Activated B cell treated with CpG ODN at 0.5 μM for 24 hours (primary cell): ENCODE measurements at places on chromosomes 7 and 10. TPM values are rescaled to one million over a fixed set of nuclear protein-coding genes. Genes with fewer than 3 reads are reported as not detected.

DNA sequence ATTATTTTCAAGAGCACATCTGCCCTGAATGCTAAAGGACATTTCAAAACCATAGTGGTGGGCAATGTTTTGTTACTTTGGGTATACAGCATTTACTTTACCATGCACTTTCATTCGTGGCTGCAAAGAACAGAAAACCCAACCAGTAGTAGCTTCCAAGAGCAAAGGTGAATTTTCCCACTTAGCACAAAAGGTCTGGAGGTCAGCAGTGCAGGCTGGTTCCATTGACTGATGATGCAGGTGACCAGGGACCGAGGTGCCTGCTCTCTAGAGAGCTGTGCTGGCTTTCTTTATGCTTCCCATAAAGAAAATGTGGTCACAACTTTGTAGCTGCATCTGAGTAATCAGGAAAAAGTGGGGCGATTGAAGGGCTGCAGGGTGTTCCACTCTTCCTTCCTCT lies 240.0 kb downstream of the BICC1 start:
- no peaks in the 10 kb centered on the region for H3K27me3 ChIP-seq
- DNase-seq: no peak
- no peaks in the 10 kb centered on the region for H3K4me1 ChIP-seq
- no peak overlapping the region for H3K4me3 ChIP-seq
- H3K36me3 ChIP-seq: no peaks in the 10 kb centered on the region

DNA sequence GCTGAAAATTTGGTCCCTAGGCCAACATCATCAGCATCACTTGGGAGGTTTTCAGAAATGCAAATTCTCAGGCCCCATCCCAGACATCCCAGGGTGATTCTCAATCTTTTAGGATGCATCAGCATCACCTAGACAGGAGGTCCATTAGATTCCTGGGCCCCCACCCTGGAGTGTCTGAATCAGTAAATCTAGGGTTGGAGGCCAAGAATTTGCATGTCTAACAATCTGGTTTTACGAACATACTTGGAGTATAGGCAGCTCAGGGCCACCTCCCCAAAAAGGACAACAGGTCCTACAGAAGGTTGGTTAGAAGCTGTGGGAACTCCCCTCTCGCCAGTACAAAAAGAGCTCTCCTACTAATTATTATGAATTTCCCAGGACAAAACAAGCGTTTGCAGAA lies 15.5 kb downstream of the ZC3HAV1 start:
- H3K27me3 ChIP-seq: no peaks in the 10 kb centered on the region
- H3K4me3 ChIP-seq: peak overlapping the region; percentile 63
- no peak for DNase-seq
- peaks cover 50% of the 10 kb centered on the region for H3K36me3 ChIP-seq
- peak overlapping the region; percentile 94 for H3K27ac ChIP-seq
- peaks cover 69% of the 10 kb centered on the region for H3K4me1 ChIP-seq

DNA sequence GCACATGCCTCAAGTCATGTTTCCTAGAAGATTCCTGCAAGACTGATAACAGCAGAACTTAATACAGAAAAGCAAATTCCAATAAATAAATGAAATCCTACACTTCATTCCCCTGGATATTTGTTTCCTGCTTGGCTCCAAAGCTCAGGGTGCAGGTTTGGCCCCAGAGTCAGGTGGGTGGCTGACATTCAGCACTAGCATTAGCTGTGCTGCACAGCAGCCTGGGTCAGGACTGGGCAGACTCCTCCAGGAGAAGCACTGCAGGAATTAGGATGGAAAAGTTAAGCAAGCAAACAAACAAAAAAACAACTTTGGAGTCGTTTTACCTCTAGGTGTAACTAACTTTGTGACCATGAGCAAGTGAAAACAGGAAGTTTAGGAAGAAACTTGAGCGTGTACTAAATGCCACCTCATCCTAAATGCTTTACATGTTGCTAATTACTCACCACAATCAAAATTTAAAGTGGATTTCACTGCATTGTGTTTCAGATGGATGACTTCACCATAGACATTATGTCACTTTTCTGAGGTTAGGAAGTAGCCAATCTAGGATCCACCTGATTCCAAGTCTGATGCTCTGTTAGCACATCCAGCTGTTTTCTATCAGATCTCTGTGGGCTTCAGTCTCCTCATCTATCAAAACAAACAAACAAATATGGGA lies 239.4 kb downstream of the C7orf25 start:
- no peak overlapping the region for H3K27ac ChIP-seq
- H3K36me3 ChIP-seq: no peaks in the 10 kb centered on the region
- no peak overlapping the region for H3K4me3 ChIP-seq
- H3K27me3 ChIP-seq: no peaks in the 10 kb centered on the region
- no peaks in the 10 kb centered on the region for H3K4me1 ChIP-seq

GRCh38 chr10:103649654-103650423 lies 156.3 kb downstream of the NEURL1 start:
- H3K4me1 ChIP-seq: no peaks in the 10 kb centered on the region
- H3K27ac ChIP-seq: no peak overlapping the region
- no peak overlapping the region for H3K4me3 ChIP-seq
- no peak for DNase-seq

- no peaks in the 10 kb centered on the region for H3K36me3 ChIP-seq
- H3K4me3 ChIP-seq: no peak overlapping the region
- no peak for DNase-seq
- no peak overlapping the region for H3K27ac ChIP-seq
- H3K4me1 ChIP-seq: peaks cover 20% of the 10 kb centered on the region
- no peaks in the 10 kb centered on the region for H3K27me3 ChIP-seq
These were observed 255.3 kb downstream of the PTEN start for GRCh38 chr10:88118729-88119128.

DNA sequence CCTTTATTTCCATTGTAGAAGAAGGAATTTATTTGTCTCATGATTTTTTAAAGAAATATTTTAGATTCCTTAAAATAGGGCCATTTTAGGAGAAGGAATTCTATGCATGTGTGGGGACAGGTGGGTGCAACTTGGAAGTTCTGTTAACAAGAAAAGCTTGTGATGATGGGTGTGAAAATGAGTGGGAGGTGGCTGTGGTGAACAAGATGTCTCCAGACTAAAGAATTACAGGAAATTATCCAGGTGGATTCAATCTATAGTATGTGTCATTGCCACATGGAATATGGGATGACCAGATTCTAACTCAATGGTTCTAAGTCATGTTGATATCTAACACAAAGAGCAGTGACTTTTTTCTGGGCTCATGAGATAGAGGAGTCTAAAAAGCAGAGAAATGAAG lies 229.6 kb upstream of the IGFBP3 start:
- no peaks in the 10 kb centered on the region for H3K4me1 ChIP-seq
- no peaks in the 10 kb centered on the region for H3K36me3 ChIP-seq
- no peaks in the 10 kb centered on the region for H3K27me3 ChIP-seq

- no peak overlapping the region for H3K4me3 ChIP-seq
- no peak for DNase-seq
- H3K36me3 ChIP-seq: no peaks in the 10 kb centered on the region
These were observed 291.8 kb downstream of the TCERG1L start for GRCh38 chr10:131019696-131020095.

DNA sequence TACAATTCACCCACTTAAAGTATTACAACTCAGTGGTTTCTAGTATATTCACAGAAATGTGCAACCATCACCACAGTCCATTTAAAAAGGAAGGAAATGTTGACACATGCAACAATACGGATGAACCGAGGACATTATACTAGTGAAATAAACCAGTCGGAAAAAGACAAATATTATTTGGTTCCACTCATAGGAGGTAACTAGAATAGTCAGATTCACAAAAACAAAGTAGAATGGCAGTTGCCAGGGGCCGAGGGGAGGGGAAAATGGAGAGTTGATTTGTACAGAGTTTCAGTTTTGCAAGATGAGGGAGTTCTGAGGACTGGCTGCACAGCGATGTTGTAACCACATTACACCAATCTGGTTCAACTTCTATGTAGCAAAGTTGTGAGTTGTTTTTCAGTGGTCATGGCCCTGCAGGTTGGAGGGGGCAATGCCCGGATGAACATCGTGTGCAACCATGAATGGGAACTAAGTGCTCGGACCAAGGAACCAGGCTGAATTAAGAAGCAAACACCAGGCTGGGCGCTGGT lies 17.6 kb upstream of the TNPO3 start:
- no peak overlapping the region for H3K27ac ChIP-seq
- H3K27me3 ChIP-seq: no peaks in the 10 kb centered on the region
- H3K4me1 ChIP-seq: no peaks in the 10 kb centered on the region
- DNase-seq: no peak

DNA sequence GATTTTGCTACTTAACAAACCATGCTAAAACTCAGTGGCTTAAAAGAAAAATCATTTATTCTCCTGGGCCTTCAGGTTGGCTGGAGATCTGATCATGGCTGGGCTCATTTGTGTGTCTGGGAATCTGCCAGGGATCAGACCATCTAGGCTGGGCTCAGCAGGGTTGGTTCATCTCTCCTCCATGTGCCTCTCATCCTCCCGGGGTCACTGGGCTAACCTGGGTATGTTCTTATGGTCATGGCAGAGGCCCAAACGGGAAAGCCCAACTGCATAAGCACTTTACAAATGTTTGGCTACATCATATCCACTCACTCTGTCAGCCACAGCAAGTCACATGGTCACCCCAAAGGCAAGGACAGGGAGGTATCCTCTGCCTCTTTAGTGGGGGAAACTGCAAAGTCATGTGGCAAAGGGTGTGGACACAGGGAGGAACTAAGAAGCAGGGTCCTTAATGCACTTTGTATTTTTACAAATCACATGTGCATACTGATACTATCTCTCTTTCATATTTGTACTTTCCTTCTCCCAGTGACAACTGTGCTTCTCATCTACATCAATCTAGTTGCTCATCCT lies 231.4 kb downstream of the BUB3 start:
- no peaks in the 10 kb centered on the region for H3K36me3 ChIP-seq
- no peaks in the 10 kb centered on the region for H3K27me3 ChIP-seq
- H3K4me3 ChIP-seq: no peak overlapping the region

DNA sequence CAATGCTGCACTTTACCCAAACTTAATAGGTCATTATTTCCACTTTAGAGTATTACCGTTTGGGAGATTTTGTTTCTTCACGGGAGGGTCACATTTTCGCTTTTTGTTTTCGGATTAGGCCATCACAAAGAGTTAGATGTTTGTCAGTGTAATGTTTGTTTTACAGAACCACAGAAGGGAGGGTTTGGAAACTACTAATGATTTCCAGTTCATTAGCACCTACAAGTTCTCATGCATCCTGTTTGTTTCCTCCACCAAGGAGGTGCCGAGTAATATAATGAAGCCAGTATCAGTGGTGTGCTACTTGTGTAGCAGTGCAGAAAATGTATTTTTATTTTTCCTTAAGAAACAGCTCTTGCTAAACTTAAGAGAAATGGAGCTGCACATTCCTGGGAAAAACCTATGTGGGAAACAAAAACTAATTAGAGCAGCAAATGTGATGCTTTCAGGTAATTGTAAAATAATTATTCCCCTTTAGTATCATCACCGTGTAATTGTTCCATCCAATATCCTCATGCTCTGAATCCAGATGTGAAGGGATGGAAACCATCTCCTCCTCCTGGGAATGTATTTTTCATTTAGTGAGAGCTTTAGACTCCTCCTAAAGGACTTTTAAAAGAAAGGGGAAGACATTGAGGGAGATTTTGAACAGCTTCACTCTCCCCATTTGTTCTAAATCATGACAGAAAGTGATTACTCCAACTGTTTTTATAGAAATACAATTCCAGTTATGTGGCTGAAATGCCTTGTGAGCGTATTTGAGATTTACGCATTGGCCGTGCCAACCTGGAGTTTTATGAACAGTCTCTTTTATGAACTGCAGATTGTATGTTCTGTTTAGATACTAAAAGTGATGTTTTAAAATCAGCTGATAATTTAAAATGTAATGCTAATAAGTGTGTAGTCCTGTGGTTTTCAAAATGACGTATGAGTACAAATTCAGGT lies 5.6 kb downstream of the CELF2 start:
- no peak overlapping the region for H3K27ac ChIP-seq
- peaks cover 36% of the 10 kb centered on the region for H3K27me3 ChIP-seq
- DNase-seq: no peak
- H3K4me3 ChIP-seq: no peak overlapping the region

- no peaks in the 10 kb centered on the region for H3K4me1 ChIP-seq
- H3K27ac ChIP-seq: no peak overlapping the region
These were observed 149.2 kb downstream of the PTEN start for GRCh38 chr10:88012641-88013040.

- H3K27me3 ChIP-seq: no peaks in the 10 kb centered on the region
- no peak overlapping the region for H3K27ac ChIP-seq
- no peak for DNase-seq
- no peaks in the 10 kb centered on the region for H3K36me3 ChIP-seq
- H3K4me1 ChIP-seq: no peaks in the 10 kb centered on the region
- no peak overlapping the region for H3K4me3 ChIP-seq
These were observed 125.6 kb downstream of the COBL start for GRCh38 chr7:51190969-51191368.

DNA sequence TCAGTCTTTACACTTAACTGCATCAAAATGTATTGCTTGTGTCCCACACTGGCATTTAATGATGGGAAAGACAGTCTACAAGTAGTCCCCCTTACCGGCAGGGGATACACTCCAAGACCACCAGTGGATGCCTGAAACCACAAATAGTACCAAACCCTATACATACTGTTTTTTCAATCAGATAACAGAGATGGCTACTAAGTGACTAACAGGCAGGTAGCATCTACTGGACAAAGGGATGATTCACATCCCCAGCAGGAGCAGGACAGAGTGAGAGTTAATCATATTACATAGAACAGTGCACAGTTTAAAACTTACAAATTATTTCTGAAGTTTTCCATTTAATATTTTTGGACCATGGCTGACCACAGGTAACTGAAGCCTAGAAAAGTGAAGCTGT lies 13.2 kb downstream of the TMEM243 start:
- H3K27ac ChIP-seq: peak overlapping the region; percentile 10
- peaks cover 77% of the 10 kb centered on the region for H3K4me1 ChIP-seq
- H3K36me3 ChIP-seq: peaks cover 76% of the 10 kb centered on the region
- no peaks in the 10 kb centered on the region for H3K27me3 ChIP-seq
- H3K4me3 ChIP-seq: no peak overlapping the region
- no peak for DNase-seq

GRCh38 chr10:48209241-48209640 lies 65.3 kb downstream of the FRMPD2 start:
- no peaks in the 10 kb centered on the region for H3K36me3 ChIP-seq
- H3K4me3 ChIP-seq: no peak overlapping the region
- H3K4me1 ChIP-seq: no peaks in the 10 kb centered on the region

GRCh38 chr10:95814011-95814727 lies 58.2 kb downstream of the ENTPD1 start:
- peaks cover 55% of the 10 kb centered on the region for H3K36me3 ChIP-seq
- peaks cover 79% of the 10 kb centered on the region for H3K4me1 ChIP-seq
- peak overlapping the region; percentile 37 for H3K4me3 ChIP-seq
- H3K27me3 ChIP-seq: no peaks in the 10 kb centered on the region
- DNase-seq: no peak

GRCh38 chr7:1663857-1664651 lies 6.0 kb upstream of the ELFN1 start:
- H3K4me3 ChIP-seq: no peak overlapping the region
- peaks cover 38% of the 10 kb centered on the region for H3K27me3 ChIP-seq
- no peak overlapping the region for H3K27ac ChIP-seq

Gene ALOX5
- total RNA-seq: 153 and 181 TPM in 2 replicates

Gene LRRC4
- total RNA-seq: 0.07 and 0.16 TPM in 2 replicates

Gene RAMP3
- not detected in 2 replicates for total RNA-seq

Gene SKIDA1
- 0.60 TPM in 1 of 2 replicates, not detected in the other for total RNA-seq

Gene ACSM6
- not detected in 2 replicates for total RNA-seq

Gene PIP4K2A
- total RNA-seq: 94.6 and 102 TPM in 2 replicates

Gene SYNPO2L
- 0.05 TPM in 1 of 2 replicates, not detected in the other for total RNA-seq

Gene LMOD2
- not detected in 2 replicates for total RNA-seq

Gene SYT15B
- 0.12 TPM in 1 of 2 replicates, not detected in the other for total RNA-seq

Gene MKI67
- 2.2 and 3.5 TPM in 2 replicates for total RNA-seq

Gene TRIM24
- total RNA-seq: 12.7 and 14.3 TPM in 2 replicates

Gene UNCX
- not detected in 2 replicates for total RNA-seq

Gene NEUROG3
- 0.38 and 0.66 TPM in 2 replicates for total RNA-seq

Gene ABCB4
- total RNA-seq: 17.5 and 19.8 TPM in 2 replicates

Gene PNLIPRP1
- not detected in 2 replicates for total RNA-seq
